ENCODE measurements at places on chromosomes 7 and 10.

DNA sequence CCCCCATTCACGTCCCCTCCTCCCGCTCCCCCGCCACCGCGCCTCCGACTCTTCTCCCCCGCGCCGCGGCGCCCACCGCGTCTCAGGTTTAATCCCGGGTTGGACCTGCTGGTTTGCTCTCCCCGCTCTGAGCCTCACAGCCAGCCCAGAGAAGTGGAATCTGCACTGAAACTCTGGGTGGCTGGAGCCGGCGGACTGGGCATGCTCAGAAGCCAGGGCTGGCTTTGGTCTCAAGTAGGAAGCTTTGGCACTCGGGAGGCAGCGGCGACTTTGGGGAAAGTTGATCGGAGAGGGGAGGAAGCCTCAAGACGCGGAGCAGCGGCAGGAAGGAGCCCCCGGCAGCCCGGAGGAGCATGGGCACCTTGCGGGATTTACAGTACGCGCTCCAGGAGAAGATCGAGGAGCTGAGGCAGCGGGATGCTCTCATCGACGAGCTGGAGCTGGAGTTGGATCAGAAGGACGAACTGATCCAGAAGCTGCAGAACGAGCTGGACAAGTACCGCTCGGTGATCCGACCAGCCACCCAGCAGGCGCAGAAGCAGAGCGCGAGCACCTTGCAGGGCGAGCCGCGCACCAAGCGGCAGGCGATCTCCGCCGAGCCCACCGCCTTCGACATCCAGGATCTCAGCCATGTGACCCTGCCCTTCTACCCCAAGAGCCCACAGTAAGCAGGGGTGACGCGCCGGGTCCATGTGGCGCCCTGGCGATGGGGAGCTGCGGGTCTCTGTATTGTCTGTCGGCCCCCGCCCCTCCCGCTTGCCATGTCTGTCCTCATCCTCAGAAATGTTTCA is at the start of gene PRKG1:
PRKG1 (plus strand) TSS at position 250 of the 791 bp plus-strand sequence.
- DNase-seq: peak; percentile 7

DNA sequence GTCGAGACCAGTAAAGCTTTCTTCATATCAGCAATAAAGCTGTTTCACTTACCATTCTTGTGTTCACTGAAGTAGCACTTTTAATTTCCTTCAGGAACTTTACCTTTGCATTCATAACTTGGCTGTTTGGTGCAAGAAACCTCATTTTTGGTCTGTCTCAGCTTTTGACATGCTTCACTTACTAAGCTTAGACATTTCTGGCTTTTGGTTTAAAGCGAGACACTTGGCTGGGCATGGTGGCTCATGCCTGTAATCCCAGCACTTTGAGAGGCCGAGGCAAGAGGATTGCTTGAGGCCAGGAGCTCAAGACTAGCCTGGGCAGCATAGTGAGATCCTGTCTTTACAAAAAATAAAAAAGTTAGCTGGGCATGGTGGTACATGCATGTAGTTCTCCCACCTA is 15.8 kb downstream of the PLEKHA1 start:
- no peak for DNase-seq

DNA sequence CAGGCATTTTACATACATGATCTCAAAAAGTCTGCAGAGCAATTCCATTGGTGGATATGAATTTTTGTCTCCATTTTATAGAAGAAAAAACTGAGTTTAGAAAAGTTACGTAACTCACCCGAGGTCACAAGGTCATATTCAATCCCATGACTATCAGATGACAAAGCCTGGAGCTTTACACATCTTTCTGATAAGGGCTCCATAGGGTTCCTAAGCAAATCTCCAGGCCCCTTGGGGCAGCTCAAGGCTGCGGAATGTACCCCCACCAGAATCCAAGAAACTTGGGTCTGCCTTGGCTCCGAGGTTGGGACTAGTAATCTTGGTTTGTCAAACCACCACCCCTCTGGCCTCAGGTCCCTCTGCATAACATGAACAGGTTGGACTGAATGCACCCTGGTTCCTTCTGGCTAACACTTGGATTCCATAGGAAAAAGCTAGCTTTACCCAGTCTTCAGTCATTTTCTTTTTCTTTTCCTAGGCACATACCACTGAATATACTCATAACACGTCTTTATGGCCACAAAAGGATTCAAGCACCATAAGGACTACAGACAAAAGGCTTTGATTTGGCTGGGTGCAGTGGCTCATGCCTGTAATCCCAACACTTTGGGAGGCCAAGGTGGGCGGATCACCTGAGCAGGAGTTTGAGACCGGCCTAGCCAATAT is 55.5 kb downstream of the PIP4K2A start:
- no peak for DNase-seq

DNA sequence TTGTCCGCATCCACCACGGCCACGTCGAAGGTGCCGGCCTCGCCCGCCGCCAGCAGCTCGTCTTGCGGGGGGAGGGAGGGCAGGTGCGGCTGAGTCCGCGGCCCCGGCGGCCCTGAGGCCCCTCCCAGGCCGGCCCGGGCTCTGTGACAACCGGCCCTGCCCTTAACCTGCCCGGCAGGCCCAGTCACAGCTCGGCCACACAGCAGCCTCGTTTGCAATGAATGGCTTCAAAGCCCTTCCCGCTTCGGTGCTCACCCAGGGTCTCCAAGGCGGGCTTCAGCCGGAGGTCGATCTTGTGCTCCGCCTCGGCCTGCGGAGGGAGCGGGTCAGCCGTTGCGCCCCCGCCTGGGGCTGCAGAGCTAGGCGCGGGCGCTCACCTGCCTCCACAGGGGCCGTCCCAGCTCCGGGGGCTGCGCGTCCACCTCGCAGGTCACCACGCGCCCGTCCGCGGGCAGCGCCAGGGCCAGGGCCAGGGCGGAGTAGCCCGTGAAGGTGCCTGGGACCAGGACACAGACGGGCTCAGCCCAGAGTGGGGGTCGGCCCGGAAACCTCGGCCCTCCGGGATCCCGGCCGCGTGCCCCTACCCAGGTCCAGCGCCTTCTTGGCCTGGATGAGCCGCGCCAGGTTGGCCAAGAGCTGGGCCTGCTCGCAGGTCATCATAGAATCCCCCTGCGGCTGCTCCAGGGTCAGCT is 928 bp downstream of the COMTD1 start:
- DNase-seq: no peak

GRCh38 chr10:113108194-113108835 is 158.3 kb downstream of the TCF7L2 start:
- peak; percentile 54 for DNase-seq

DNA sequence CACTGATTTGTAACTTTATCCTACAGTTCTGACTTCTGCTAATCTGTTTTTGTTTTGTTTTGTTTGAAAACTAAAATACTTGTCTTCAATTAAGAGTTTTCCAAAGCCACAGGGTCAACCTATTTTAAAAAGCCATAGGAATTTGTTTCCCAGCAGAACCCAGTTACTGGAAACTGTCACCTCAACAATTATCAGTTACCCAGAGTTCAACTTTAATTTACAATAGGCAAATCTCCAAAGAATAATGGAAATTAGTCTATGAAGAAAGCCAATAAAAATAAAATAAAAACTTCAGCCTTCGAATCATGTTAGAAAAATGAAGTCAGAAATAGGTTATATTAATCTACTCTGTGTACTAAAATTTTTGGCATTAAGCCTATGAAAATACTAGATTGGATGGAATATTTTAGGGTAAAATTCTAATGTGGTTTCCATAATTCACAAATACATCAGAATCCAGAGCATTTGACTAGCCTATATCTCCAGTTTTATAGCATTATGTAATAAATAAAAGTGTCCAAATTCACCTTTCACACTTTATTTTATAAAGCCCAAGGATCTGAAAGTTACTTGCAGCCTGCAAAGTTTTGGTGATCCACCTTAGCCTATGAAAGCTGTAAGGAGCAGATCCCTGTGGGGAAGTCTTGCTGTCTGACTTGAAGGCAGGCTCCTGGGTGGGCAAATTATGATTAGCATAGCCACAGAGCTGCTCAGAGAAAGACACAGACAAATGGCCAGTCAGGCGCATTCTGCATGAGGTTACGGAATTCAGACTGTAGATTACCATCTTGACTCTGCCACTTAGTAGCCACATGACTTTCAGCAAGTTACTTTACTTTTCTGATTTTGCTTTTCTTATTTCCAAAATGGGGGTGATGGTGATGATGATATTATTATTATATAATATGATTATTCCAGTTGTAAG is 250.0 kb upstream of the HGF start:
- no peak for DNase-seq

DNA sequence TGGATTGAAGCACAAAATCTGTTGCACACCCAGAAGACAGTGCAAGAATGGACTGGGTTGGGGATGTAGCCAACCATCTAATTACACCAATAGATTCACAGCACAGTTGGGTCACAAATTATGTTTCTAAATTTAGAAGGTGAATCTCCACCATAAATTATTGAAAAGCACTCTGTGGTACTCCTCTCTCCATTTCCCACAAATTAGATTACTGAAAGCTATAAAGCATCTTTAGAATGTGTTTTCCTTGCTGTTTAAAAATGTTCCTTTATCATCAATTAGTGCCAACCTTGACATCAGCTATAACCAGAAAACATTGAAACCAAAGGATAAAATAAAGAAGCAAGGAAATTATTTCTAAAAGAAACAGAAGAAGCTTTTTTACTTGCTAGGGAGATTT is 39.9 kb upstream of the HDAC9 start:
- no peak for DNase-seq

DNA sequence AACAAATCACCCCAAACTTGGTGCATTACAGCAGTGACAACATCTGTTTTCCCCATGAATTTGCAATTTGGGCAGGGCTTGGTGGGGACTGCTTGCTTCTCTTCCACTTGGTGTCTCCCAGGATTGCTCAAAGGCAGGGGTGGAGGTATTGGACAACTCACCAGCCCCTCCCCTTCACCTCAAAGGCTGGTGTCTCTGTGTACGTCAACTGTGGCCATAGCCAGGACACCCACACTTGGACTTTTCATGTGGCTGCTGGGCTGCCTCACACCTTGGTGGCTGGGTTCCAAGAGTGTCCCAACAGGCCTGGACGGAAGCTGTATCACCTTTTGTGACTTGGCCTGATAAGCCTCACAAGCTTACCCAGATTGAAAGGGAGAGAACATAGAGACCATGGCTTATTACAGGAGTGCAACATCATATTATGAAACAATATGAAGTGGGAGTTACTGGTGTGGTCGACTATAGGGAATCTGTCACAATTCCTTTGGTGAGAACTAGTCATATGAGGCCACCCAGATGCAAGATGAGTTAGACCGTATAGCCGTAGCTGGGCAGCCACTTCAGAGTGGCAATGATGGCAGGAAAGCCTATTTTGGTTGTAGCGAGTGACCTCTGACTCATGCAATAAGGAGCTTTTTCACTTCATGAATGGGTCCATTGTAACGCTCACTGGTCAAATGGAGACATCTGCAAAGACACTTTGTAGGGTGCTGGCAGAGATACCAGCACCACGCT is 187.6 kb upstream of the ITGB1 start:
- no peak for DNase-seq

GRCh38 chr10:132626761-132627665 is 89.4 kb downstream of the INPP5A start:
- DNase-seq: no peak

GRCh38 chr10:92891885-92892690 is 43.8 kb downstream of the EXOC6 start:
- no peak for DNase-seq

DNA sequence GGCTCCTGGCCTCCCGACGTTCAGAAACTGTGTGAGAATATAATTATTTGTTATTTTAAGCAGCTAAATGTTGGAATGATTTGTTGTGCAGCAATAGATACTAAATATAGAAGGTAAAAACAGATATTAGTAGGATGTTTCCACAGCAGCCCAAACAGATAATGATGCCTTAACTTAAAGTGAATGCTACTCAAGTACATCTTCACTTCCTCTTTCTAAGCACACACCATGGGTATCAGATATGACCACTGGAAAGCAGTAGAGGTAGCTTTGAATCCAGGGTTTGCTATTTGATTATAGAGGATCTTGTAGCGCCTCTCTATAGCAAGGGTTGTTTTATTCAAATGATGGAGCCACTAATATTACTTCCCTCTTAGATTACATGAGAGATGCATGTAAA is 38.2 kb upstream of the BET1 start:
- no peak for DNase-seq

GRCh38 chr10:128221117-128221516 is 94.9 kb upstream of the MKI67 start:
- DNase-seq: no peak

- DNase-seq: no peak
Measured at GRCh38 chr7:152158801-152159587, 133.5 kb downstream of the GALNT11 start.

DNA sequence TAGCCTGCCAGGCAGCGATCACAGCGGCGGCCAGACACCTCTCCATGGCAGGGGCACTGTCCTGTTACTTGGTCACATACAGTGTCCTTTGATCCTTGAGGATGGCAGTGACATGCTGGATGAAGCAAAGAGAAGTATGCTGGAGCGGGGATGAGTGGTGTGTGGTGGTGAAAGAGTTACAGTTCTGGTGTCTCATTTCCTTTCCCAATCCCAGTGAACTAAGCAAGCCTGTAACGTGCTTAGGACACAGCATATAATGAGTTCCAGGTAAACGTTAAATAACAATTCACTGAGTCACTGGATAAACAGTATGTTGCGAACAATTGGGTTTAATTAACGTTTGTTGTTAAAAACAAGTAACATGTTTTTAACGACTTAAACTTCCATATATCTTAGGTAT is 63.5 kb upstream of the LAMB1 start:
- no peak for DNase-seq
